ENCODE measurements at places on chromosomes 1 and 21.

GRCh38 chr1:108130794-108131193, 69.3 kb downstream of the SLC25A24 start:
- DNase-seq, result no peak

DNA sequence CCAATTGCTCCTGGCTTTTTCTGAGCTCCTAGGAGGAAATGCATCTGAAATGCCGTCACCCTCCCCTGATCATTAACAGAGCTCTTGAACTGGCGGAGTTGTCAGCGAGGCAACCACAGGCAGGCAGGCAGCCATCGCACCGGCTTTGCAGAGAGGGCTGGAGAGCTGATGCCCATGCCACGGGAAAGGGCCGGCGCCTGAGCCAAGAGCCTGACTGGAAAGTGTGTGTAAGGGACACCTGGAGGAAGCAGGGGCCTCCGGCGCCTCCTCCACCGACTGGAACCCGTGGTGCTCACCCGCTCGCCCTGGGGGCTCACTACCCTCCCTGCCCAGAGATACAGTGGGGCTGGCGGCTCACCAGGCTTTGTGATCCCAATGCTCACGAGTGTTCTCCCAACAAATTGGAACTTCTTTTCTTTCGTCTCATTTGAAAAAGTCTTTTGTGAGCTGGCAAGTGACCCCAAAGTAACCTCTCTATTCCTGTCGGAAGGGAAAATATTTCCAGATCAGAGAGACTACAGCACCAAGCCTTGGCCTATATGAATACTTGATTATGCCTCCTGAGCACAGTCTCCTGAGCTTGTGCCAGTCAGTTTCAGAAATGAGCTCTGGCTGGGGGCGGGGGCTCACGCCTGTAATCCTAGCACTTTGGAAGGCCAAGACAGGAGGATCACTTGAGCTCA, 97.7 kb upstream of the SLC25A33 start:
- DNase-seq, result peak; percentile 50

- no peak for DNase-seq
Measured at GRCh38 chr1:37730376-37730775, 34.5 kb downstream of the EPHA10 start.

GRCh38 chr1:153379591-153379990, 4.2 kb upstream of the S100A12 start:
- DNase-seq, result no peak

DNA sequence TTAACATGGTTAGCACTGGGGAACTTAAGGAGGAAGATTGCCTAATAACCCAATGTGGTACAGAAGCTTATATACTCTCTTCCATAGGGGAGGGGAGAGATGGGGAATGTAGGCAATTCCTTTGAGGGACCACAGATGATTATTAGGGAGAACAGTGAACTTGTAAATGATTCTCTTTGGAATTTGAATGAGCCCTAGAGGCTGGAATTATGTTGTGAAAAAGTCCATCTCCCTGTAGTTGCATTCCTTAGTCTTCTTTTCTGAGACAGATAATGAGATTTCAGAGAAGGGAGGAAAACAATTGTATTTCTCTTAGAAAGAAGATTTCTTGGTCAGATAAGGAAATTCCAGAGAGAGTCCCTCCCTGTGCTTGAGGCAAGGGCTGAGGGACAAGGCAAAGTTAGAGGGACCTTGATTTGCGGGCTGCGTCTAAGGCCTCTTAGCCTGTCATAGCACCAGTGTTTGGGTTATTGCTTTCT, 89.0 kb upstream of the HMCN1 start:
- DNase-seq, result no peak

GRCh38 chr1:10726355-10726754, 70.1 kb downstream of the CASZ1 start:
- peak; percentile 19 for DNase-seq

GRCh38 chr1:225465793-225466517, 38.1 kb upstream of the LBR start:
- DNase-seq, result no peak

GRCh38 chr1:236063919-236064673, 794 bp downstream of the NID1 start:
- DNase-seq, result peak; percentile 14

DNA sequence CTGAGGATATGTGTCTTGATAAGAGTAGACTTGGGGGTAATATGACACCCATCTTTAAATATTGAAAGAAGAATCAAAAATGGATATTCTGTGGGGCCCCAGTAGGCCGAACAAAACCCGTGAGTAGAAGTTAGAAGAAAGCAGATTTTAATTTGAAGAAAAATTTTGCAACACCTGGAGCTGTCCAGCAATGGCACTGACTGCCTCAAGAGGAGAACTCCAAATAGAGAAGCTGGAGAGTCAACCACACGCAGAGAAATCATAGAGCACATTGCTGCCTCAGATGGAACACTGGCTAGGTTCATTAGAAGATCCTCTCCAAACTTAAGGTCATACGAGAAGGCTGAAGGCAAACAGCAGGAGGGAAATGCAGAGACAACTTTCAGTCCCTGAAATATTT, 6.8 kb downstream of the NHLH1 start:
- DNase-seq, result no peak

DNA sequence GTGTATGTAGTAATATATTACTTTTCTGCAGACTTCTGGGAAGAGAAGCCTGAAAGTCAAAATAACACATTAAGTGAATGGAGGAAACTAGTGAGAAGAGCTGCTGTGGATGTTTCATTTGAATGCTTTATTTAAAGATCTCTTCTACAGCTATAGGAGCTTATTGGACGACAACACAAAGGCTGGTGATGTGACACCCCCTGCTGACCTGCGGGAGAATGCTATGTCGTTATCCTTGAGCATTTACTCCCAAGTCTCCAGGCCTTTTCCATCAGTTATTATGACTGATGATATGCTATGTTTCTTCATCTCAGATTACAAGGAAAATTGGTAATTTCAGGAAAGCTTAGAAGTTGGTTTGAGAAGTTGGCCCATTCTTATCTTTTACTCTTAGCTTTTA, 22.3 kb upstream of the PLA2G4A start:
- DNase-seq, result no peak

DNA sequence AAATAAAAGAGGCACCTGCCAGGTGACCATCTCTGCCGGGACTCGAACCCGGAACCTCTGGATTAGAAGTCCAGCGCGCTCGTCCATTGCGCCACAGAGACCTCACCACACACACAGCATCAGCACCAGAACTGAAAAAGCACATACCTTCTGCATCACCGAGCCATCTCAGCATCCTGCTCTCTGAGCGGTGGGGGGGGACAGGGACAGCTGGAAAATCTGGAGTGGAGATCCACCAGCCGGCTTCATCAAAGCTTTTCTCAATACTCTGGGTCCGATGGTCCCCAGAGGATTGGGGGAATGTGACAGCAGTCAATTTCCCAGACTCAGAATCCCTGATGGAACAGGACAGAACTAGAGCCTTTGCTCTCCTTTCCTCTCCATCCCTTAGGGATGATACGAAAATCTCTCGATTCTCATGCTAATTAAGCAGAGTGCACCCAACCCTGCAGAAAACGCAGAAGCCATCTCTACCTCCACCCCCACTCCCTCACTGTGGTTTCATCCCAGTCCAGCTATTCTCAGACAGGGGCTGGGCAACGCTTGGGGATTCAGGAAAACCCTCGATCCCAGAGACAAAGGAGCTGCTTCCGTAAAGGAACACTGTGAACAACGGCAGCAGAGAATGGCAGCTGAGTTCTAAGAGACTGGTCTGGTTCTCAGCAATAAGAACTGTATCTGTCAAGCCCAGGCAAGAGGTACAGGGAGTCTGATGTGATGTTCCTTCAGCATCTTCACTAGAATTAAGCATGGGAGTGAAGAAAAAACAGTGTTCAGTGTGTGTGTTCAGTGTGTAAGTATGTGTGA, 29.6 kb upstream of the CADM3 start:
- peak; percentile 34 for DNase-seq

- peak; percentile 16 for DNase-seq
Measured at GRCh38 chr1:85196358-85196757, 4.5 kb downstream of the SYDE2 start.

DNA sequence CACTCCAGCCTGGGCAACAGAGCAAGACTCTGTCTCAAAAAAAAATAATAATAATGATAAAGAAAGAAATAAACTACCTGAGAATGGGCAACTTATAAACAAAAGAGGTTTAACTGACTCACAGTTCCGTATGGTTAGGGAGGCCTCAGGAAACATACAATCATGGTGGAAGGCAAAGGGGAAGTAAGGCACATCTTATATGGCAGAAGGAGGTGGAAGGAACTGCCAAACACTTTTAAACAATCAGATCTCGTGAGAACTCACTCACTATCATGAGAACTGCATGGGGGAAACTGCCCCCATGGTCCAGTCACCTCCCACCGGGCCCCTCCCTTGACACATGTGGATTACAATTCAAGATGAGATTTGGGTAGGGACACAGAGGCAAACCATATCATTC, 6.3 kb upstream of the EGLN1 start:
- no peak for DNase-seq

DNA sequence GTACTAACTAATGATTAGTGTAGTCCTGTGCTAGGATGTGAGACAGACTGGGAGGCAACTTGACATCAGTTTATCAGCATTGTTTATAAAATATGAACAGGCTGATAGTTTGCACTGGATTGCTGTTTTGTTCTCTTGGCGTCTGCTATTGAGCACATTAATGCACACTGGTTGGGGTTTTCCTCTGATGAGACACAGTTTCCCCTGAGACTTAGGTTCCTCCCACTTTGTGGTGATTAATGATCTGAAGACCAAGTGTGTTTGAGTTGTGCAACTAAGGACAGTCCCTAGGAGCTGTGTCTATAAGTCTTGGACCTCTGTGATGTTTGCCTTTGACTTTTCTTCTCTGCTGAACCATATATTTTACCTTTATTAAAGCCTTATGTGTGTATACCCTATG, 1015.4 kb downstream of the AMY1C start:
- DNase-seq, result no peak

GRCh38 chr1:11273595-11274234, 717 bp downstream of the UBIAD1 start:
- no peak for DNase-seq

DNA sequence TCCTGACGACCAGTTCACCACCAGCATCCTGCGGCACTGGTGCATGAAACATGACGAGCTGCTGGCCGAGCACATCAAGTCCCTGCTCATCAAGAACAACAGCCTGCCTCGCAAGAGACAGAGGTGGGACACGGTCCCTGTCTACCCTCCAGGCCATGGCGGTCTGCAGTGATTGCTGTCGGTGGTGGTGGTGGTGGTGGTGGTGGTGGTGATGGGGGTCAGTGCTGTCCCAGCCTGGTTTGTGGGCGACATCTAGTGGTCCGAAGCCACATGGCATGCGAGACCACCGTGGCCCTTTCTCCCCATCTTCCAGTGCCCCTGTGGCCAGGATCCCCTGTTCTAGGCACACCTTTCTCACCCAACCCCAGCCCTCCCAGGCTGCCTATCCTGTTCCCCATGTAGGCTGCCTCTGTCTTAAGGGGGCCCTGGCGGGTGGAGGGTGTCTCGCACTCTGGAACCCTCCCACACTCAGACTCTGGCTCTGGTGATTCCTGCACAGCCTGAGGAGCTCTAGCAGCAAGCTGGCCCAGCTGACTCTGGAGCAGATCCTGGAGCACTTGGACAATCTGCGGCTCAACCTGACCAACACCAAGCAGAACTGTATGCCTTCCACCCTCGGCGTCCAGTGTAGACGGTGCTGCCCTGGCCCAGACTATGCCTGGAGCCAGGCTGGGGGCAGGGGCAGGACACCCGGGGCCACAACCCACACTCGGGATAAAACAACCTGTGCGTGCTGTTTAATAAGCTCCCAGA, 3.2 kb upstream of the SLC27A3 start:
- DNase-seq, result no peak

GRCh38 chr1:7300893-7301663, 470.0 kb upstream of the VAMP3 start:
- DNase-seq, result no peak

- DNase-seq, result no peak
Measured at GRCh38 chr1:219185486-219186117, 11.9 kb downstream of the LYPLAL1 start.

GRCh38 chr1:46220808-46221207, 17.7 kb downstream of the LURAP1 start:
- no peak for DNase-seq

- no peak for DNase-seq
Measured at GRCh38 chr1:167148421-167148820, 54.5 kb downstream of the STYXL2 start.

DNA sequence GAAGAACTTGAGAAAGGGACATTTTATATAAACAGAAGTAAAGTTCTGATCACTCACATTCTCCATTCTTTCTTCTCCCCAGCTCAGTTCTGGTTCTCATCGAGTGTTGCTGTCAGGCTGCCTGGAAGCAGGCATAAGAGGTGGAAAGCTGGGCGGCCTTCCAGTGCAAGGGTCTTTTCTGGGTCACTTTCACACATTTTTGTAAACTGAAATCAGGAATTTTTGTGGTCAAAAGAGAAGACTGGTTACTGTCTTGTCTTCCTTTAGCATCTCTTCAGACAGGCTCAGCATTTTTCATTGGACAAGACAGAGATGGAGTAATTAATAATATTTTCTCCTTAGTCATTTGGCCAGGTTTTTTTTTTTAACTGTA, 93.7 kb downstream of the CTH start:
- no peak for DNase-seq

GRCh38 chr21:22791986-22792560, 1793.9 kb downstream of the NCAM2 start:
- DNase-seq, result peak; percentile 61

DNA sequence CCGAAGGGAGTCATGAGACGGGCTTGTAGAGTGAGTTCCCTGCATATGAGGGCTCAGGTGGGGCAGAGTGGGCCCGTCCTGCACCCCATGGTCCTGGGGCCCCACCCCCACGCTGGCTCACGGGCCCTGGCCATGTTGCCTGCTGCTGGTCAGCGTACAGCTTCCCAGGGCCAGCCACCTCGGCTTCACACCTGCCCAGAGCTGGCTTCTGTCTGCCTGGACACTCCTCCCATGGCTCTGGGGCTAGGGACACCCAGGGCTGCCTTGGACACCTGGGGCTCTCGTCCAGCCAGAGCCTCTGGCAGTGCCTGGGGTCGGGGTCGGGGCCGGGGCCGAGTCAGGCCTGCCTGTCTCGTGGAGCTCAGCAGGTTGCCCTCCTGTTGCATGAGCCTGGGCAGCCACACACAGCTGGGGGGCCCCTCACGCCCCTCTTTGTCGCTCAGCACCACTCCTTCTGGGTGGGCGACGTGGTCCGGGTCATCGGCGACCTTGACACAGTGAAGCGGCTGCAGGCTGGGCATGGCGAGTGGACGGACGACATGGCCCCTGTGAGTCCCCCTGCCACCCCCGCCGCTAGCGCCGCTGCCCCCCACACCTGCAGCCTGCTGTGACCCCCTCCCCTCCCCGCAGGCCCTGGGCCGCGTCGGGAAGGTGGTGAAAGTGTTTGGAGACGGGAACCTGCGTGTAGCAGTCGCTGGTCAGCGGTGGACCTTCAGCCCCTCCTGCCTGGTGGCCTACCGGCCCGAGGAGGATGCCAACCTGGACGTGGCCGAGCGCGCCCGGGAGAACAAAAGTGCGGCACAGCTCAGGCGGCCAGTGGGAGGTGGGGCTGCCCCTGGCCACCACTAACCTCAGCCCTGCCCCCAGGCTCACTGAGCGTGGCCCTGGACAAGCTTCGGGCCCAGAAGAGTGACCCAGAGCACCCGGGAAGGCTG, 5.5 kb upstream of the MMP23B start:
- DNase-seq, result no peak
